ENCODE measurements at places on chromosomes 11 and 22. TPM values are rescaled to one million over a fixed set of nuclear protein-coding genes. Genes with fewer than 3 reads are reported as not detected.

The SAA4 gene
- polyA plus RNA-seq: 0.39 TPM

The RNF214 gene
- 8.6 TPM for polyA plus RNA-seq

The FGF19 gene
- not detected for polyA plus RNA-seq

The TCP11L1 gene
- polyA plus RNA-seq: 3.1 TPM

The OR52N4 gene
- 0.31 TPM for polyA plus RNA-seq

The CDON gene
- polyA plus RNA-seq: 1.5 TPM

The MUC2 gene
- polyA plus RNA-seq: 0.24 TPM

The C22orf42 gene
- not detected for polyA plus RNA-seq

The CECR2 gene
- 1.1 TPM for polyA plus RNA-seq

The SLC43A3 gene
- 155 TPM for polyA plus RNA-seq

The MRGPRF gene
- polyA plus RNA-seq: 11.6 TPM

The HTR3A gene
- polyA plus RNA-seq: 0.78 TPM

The TEX54 gene
- not detected for polyA plus RNA-seq

The GPHA2 gene
- not detected for polyA plus RNA-seq

The MCHR1 gene
- 0.06 TPM for polyA plus RNA-seq

The DCHS1 gene
- 6.0 TPM for polyA plus RNA-seq

The SAAL1 gene
- polyA plus RNA-seq: 5.5 TPM

The MUC5AC gene
- polyA plus RNA-seq: 1.2 TPM

The POU2AF2 gene
- 0.29 TPM for polyA plus RNA-seq

The TTC36 gene
- 0.14 TPM for polyA plus RNA-seq
